ENCODE measurements at places on chromosomes 16 and 17.
A peak's percentile ranks its signal among the peaks of the same experiment; 100 is the strongest.

DNA sequence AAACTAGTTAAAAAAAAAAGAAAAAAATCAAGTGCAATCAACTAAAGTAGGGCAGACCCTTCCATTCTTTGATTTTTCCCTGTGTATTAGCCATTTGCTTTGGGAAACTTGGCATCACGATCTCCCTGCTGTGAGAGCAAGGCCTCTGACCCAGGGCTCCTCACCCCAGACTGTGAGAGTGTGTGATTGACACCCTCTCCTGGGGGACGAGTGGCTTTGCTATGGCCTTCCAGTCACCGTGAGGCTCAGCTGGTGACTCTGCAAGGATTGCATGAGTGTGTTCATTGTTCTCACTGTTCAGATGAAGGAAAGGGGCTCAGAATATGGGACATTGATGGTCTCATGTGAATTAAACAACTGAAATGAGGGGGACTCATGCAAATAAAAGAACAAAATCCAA lies 69.0 kb upstream of the BCAR1 start:
- DNase-seq = no peak

DNA sequence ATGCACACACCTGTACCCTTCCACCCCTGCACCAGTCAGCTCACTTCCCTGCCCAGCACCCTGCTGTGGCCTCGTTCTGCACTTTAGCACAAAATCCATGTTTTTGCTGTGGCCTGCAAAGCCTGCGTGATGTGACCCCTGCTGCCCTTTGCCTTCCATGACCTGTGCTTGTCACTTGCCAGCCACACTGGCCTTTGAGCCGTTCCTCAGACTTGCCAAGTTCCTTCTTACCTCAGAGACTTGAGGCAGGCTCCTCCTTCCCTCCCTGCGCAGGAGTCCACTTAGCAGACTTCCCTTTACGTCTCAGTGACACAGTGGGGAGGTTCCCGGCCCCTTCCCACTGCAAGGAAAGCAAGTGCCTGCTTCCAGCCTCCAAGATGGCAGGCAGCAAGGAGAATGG lies 134.7 kb downstream of the SNX29 start:
- DNase-seq = no peak

- no peak for DNase-seq
These were observed 82.4 kb upstream of the KIFC3 start for GRCh38 chr16:57884655-57885133.

GRCh38 chr16:78620291-78620690 lies 520.8 kb downstream of the WWOX start:
- no peak for DNase-seq

- peak; percentile 58 for DNase-seq
These were observed 272.4 kb downstream of the IRF8 start for GRCh38 chr16:86171329-86171728.

DNA sequence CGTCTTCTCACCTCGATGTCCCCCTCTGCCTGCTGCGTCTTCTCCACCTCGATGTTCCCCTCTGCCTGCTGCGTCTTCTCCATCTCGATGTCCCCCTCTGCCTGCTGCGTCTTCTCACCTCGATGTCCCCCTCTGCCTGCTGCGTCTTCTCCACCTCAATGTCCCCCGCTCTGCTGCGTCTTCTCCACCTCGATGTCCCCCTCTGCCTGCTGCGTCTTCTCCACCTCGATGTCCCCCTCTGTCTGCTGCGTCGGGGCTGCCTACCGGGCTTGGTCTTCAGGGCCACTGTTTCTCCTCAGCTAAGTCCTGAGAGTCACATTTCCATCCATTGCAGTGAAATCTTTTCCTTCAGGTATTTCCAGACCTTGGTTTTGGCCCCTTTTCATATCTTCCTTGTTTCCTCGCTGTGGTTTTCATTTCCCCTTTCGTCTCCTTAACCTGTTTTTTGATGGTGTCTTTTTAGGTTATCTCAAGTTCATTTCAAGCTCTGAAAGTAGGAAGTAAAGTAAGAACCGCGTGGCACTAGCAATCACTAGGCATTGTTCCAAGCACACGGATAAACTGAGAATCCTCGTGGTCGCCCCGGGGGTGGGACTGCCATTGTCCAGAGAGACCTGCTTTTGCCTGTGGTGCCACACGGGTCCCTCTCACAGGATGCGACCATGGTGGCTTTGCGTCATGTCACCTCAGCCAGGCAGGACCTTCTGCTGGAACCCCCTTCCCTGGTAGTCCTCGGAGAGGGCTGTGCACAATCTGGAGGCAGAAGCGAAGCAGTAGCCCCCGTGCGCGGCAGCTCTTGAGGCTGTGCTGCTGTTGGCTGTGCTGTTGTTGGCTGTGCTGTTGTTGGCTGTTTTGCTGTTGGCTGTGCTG lies 9.5 kb upstream of the ZNF750 start:
- no peak for DNase-seq

- no peak for DNase-seq
These were observed 21.8 kb downstream of the AXIN1 start for GRCh38 chr16:330741-331140.
